ENCODE measurements at places on chromosomes 6 and 20. TPM values are rescaled to one million over a fixed set of nuclear protein-coding genes. Genes with fewer than 3 reads are reported as not detected.

The RIPPLY2 gene
- not detected for total RNA-seq

DNA sequence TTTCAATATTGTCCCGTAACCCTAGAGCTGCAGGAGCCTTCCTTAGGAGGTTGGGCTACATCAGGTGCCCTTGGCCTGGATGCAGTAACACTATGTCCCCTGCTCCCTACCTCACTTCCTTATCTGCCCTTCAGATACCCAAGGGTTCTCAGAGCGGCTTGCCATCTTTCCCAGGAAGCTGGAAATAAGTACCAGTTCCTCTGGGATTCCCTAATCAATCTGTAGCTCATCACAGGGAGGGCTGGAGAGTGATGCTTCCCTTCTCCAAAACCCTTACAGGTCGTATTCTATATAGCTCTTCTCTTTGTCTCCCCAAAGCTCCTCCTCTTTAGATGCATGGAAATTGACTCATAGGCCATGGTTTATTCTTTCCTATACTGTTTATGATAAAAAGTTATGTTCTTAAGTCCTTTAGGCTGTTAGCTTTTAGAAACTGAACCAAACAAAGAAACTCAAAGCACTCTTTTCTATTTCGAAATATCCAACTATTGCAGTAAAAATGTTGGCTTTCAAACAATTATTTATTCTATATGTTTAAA lies 4.2 kb downstream of the MYCT1 start:
- DNase-seq: no peak

GRCh38 chr6:105993341-105994117 lies 92.6 kb upstream of the PRDM1 start:
- no peak for DNase-seq

- no peak for DNase-seq
Observed at GRCh38 chr6:154306696-154307095, 49.9 kb downstream of the IPCEF1 start.

DNA sequence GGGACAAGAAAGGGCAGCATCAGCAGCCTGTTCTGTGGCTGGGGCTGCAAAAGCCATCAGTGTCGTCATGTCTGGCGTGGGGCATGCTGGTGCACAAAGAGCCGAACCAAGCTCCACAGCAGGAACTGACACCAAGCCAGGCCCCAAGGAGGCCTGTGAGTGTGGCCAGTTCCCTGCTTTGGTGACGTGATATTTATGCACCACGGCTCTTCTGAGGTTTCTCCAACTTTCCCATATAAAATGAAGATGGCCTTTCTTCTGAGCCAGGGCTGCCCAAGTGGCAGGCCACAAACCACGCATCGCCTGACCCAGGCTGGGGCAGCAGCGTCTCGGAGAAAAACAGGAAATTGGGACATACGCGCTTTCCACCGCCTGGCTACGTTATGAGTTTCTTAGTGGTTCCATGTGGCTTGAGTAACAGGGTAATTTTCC lies 109.9 kb downstream of the RIN2 start:
- DNase-seq: no peak

DNA sequence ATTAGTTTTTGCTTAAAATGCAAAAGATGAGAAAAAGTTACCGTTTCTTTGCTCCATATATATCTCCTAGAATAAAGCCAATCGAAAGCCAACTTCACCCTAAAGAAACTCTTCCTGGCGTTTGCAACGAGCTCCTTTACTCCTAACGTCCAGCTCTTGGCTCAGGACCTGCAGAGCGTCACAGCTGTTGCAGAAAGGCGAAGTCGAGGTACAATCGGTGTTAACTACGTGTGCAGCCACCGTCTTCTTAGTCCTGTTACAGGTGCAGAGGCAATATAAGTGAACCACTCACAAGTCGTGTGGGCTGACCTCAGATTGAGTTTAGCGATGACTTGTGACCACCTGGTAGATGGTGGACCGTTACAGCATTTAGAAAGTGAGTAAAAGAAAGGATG lies 113.1 kb downstream of the TRIM27 start:
- no peak for DNase-seq

DNA sequence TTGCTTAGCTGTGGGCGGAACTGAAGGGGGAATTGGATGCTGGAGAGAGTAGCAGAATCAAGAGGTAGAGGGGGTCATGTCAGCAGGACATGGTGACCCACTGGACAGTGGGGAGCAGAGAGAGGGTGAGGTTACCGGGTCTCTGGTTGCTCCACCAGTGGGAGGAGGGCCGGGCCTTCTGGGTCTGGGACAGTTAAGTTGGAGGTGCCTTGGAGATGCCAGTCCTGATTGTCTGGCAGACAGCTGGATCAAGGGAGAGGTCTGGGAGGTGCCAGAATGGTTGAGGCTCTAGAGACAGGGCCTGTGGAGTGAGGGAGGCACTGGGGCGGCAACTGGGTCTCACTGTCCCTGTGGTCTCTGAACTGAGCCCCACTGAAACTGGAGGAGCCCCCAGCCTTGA lies 24.6 kb downstream of the MANBAL start:
- DNase-seq: no peak

GRCh38 chr6:122930252-122931180 lies 65.5 kb upstream of the CLVS2 start:
- no peak for DNase-seq

The CCM2L gene
- total RNA-seq: not detected

GRCh38 chr6:64288351-64288750 lies 652.7 kb downstream of the PHF3 start:
- no peak for DNase-seq

The SLC35F1 gene
- 0.17 TPM for total RNA-seq

DNA sequence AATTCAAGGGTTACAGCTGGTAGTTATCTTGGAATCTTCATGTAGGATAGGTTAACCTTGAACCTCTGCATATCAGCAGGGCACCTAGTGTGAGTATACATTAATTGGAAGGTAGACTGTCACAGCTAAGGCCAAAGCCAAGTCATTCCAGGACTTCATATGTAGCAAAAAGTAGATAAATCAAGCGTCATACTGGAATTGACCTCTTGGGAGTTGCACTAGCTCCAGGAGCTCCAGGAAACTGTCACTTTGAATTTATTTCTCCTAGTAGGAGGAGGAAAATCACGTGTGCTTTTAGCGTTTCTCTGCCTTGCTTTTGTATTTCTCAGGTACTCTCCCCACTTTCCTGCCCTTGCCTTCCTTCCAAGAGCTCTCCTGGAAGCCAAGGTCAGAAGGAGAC lies 30.3 kb downstream of the RIPOR2 start:
- no peak for DNase-seq

- DNase-seq: no peak
Observed at GRCh38 chr6:36867471-36868224, 7.0 kb downstream of the PPIL1 start.

DNA sequence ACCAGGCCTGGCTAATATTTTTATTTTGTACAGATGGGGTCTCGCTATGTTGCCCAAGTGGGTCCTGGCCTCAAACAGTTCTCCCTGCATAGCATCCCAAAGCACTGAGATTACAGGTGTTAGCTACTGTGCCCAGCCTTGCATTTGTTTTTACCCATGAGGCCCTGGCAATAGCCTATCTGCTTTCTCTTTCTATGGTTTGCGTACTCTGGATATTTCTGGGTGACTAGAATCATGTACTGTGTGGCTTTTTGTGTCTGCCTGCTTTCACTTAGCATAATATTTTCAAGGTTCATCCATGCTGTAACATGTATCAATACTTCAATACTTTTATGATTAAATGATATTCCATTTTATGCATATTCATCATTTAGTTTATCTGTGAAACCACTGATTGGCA lies 451.7 kb downstream of the GRIK2 start:
- no peak for DNase-seq

The CYP39A1 gene
- total RNA-seq: 10.6 TPM

The TINAG gene
- not detected for total RNA-seq

The CASS4 gene
- total RNA-seq: 0.05 TPM

The BMP5 gene
- total RNA-seq: 4.1 TPM

The MMP24OS gene
- 10.8 TPM for total RNA-seq

The SNAP91 gene
- total RNA-seq: 0.67 TPM

- no peak for DNase-seq
Observed at GRCh38 chr6:4677011-4677750, 99.0 kb upstream of the CDYL start.

- DNase-seq: no peak
Observed at GRCh38 chr6:143612186-143612585, 65.6 kb upstream of the PHACTR2 start.

DNA sequence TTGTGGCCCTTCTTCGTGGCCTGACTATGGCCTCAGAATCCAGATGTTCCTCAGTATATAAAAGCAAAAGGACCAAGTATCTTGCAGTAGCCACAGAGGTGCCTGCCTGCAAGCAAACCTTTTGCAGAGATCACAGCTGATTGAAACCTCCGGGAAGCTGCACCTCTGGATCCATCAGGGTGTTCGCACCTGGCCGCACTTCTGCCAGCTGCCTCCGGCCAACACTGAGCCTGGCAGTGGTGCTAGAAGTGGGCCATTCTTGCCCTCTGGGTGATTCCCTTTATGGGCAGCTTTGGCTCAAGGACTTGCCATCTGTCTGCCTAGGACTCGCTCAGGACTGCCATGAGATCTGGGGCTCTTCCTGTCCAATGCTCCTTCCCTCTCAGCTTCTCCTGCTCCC lies 214.6 kb upstream of the ECI2 start:
- DNase-seq: no peak

- DNase-seq: no peak
Observed at GRCh38 chr20:2139250-2139649, 37.6 kb downstream of the STK35 start.

The LHFPL5 gene
- total RNA-seq: not detected

- no peak for DNase-seq
Observed at GRCh38 chr20:30485331-30486102, 771.9 kb upstream of the DEFB115 start.

The ORC3 gene
- total RNA-seq: 21.4 TPM

The FOXF2 gene
- total RNA-seq: 16.4 TPM
